ENCODE measurements at places on chromosomes 4 and X. TPM values are rescaled to one million over a fixed set of nuclear protein-coding genes. Genes with fewer than 3 reads are reported as not detected.
A peak's percentile ranks its signal among the peaks of the same experiment; 100 is the strongest.

Gene GC
- 1.4 TPM for total RNA-seq

Gene YIPF7
- not detected for total RNA-seq

Gene TLR3
- 0.03 TPM for total RNA-seq

Gene EVC2
- 0.78 TPM for total RNA-seq

Gene MTCP1
- total RNA-seq: 5.1 TPM

DNA sequence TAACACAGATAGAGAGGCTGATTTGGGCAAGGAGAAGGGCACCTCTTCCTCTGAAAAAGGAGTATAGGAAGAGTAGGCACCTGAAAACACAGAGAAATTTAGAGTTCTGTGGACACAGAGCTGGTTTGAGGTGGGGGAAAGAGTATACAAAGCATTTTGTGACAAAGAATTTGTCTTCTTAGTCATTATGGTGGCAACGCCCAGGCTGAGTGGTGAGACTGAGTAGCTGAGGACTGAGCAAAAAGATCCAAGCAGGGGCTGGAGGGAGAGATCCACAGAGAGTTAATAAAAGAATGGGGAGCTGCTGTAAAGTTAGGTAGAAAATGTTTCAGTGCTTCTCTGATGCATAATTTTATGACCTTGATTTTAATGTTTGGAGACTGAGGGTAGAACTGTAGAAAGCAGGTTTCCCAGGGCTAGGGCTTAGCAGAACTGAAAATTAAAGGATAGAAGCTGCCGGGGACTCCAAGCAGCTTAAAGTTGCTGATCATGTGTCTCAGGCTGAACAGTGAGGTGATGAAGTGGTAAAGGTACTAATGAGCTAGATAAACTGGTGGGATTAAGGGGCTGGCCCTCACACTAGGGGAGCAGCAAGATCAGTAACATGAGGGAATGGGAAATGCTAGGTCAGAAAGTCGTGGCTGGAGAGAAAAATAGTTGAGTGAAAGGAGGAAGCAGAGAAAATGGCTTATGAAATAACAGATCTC lies 118.9 kb downstream of the CEP44 start:
- DNase-seq: no peak

DNA sequence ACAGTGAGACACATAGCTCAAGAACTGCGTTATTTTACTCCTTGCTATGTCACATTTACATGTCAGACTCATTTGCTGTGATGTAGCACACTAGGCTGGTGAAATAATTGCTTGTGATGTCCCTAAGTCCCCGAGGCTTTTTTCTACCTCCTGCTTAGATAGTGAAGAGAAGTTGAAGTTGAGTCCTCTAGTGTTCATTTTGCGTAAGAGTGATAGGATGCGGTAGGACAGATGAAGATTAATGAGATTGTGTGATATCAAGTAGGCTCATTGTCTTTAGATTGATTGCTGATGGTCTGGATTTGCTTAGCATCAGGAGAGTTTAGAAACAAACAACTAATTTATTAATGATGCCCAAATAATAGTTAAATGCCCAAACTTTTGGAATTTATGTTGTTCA lies 173.6 kb upstream of the NUDT6 start:
- DNase-seq: no peak

DNA sequence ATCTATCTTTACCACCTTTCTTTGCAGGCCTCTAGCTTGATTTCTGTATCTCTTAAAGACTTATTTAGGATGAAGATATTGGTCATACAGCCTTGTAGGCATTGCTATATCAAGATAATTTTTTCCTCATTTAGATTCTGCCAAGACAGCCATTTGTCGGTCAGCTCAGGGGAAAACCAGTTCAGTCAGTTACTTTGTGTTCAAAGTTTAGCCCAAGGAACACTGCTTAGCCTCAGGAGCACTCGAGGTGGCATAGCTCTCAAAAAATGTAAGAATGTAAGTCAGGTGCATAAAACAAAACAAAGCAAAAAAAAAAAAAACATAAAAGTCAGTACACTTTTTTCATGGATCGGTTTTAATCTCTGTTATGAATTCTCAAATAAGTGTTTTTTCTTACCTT lies 43.4 kb downstream of the NRK start:
- DNase-seq: no peak

- peak; percentile 49 for DNase-seq
These were observed 426 bp upstream of the XIAP start for GRCh38 chrX:123859409-123859845.

DNA sequence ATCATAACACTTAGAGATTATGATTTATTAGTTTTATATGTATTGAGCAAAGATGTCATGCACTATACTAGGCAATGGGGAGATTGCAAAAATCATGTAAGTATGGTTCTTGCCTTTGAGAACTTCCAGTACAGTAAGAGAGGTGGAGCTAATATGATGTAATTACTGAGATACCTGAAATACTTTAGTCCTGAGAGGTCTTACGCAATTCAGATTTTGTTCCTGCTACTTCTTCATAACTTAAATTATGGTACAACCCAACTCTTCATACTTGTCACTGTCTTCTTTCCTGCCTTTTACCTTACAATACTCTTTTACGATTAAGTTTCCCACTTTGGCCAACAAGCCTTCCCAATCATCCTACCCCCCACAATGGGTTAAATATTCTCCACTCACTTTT lies 564.2 kb upstream of the PITX2 start:
- no peak for DNase-seq

- no peak for DNase-seq
These were observed 24.3 kb upstream of the TET2 start for GRCh38 chr4:105122350-105122749.
